GM12892 (cell line): ENCODE measurements at places on chromosomes 5 and 9.

- no peak for DNase-seq
Measured at GRCh38 chr9:121548666-121549065, 49.0 kb upstream of the GGTA1 start.

GRCh38 chr9:785997-786396 lies 55.5 kb upstream of the DMRT1 start:
- DNase-seq: no peak

DNA sequence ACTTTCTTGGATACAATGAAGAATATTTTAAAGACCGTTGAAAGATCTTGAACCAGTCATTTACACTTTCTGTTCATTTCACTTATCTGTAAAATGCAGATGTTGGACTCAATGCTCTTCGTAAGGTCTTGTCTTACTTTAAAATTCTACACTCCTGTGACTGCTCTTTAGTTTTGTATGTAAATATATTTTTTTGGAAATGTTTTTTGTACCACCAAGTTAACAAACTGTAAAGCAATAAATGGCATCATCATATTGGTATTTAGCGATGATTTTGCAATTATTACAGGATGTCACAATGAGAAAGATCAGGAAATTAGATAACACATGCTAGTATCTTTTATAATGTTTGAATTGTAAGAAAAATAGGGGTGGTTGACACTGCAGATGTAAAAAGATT lies 80.8 kb upstream of the GNAQ start:
- no peak for DNase-seq

DNA sequence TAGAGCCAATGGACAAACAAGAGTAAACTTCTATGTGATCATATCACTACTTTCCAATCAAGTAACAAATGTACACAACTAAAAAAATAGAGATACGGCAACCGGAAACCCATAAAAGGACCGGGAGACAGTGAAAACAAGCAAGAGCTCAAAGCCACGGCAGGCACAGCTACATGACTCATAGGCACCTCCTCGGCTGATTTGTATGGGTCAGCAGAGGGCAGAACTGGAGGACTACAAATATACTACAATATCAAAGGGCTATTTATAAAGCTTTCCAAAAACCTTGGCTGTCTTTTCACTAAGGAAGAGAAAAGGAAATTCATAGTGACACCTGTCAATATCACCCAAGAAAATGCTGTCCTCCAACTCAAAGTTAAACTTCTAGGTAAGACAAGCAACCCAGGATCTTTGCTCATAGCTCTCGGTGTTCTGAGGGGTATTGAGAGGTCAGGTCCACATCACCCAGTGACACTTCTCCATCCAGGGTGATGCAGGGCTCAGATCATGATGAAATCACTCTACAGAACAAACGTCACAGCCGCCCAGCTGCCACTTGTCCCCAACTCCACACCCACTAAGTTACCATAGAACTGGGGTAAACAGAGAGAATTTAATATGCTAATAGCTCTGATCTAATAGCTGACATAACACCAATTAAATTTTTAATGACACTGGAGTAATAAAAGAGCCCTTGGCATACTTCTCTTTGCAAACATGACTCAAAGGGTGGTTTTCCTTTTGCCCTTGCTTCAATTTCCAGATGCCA lies 41.3 kb downstream of the PFDN1 start:
- no peak for DNase-seq

DNA sequence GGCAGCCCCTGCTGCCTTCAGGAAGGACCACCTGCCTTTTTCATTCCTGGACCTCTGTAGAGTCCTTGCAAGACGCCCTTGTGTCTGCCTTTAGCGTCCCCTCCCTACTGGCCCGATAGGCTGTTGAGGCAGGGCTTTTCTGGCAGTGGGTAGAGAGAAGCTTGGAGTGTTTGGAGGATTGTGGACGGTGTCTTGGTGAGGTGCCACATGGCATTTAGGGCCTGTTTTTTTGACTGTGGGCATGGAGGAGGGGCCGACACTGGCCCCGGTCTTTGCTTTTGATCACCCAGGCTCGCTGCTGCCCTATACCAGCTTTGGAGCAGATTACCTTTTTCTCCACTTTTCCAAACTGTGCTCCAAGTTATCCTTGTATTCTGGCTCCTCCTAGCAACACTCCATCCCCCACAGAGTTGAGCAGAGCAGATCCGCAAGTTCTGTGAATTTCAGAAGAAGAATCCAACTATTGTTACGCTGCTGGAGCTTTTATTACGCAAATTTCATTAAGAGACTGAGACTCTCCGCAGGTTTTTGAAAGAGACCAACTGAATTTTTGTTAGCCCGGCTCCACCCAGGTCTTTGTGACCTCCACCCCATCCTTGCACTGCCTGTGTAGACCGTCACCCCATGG lies 34.8 kb upstream of the PRDM12 start:
- DNase-seq: no peak

- DNase-seq: no peak
Measured at GRCh38 chr9:22143799-22144625, 134.9 kb upstream of the CDKN2B start.

- DNase-seq: no peak
Measured at GRCh38 chr5:24381861-24382489, 262.8 kb downstream of the CDH10 start.

DNA sequence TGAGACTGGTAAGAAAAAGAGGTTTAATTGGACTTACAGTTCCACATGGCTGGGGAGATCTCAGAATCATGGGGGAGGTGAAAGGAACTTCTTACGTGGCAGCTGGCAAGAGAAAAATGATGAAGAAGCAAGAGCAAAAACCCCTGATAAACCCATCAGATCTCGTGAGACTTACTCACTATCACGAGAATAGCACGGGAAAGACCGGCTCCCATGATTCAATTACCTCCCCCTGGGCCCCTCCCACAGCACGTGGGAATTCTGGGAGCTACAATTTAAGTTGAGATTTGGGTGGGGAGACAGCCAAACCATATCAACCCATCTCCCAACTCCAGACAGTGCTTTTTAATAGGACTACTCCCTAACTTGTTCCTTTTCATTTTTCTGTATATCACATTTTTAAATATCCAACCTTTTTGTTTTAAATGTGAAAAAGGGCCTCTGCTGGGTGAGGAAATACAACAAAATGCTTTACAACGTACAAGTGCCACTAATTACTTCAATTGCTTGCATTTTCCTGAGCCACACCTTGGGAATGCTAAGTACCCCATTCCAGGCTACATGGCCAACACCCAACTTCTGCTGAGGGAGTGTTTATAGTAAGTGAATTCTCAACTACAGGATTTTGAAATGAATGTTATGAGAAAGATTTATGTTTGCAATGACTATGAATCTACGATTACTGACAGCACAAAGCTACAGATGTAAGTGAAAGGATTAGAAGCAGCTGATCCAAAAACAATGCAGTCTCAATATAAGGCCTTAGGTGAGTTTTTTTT lies 294.1 kb upstream of the CD180 start:
- no peak for DNase-seq

- DNase-seq: peak; percentile 2
Measured at GRCh38 chr9:73081979-73082657, 69.5 kb upstream of the ANXA1 start.

DNA sequence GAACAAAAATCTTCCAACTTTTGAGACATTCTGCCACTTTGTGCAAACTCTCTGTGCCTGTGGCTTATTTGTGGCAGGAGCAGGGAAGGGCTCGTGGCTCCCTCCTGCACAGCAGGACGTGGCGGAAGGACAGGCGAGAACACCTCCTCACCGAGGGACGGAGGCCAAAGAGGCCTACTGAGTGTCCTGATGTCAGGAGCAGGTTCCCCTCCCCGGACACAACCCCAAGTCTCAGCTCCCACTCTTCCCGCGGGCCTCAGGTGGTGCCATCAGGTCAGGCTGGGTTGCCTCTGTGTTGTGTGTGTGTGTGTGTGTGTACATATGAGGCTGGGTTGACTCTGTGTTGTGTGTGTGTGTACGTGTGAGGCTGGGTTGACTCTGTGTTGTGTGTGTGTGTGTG lies 136.8 kb upstream of the LPCAT1 start:
- no peak for DNase-seq

DNA sequence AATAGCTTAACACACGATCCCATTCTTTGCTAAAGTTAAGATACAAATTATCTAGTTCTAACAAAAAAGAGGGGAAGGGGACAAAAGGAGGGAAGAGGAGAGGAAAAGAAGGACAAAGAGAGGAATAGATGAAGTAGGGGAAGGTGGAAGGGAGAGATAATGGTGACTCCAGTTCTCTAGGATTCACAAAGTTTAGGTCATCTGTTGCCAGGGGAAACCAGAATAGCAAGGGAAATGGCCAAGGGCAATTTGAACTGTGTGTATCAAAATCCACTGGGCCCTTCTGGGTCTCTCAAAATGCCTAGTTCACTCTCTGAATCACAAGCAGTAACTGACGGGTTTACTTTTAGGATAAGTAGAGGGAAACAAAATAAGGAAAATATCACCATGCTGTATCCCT lies 7.6 kb downstream of the SLC24A2 start:
- DNase-seq: no peak

DNA sequence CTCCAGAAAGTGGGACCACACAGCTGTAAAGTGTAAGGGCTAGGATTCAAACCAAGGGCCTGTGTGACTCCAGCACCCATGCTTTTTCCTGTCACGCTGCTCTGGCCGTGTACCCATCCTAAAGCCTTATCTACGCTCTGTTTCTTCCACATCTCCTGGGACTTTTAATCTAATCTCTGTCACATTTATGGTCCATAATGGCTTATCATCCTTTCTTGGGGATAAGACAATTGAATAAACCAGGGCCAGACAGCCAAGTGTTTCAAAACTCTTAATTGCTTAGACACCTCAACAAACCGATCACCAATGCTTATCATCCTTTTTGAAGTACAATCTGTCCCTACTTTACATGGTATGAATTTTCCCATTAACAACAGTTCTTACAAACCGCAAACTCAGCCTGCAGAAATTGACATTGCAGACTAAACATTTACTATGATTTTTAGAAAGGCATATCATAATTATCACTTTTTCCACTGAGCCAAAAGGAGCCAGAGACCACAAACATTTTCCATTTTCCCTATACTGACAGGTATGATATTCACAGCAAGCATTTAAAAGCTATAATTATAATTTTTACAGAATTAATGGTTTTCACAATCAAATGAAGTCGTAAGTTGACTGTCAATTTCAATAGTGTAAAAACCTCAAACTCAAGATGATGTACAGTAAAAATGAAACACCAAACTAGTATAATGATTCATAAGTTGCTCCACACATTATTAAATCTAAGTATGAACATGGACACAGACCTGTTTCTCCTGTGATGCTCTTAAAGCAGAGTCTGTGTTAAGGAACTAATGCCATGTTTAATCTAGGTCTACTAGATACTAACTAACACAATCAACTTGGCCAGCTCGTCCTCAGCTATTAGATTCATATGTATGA lies 99.5 kb downstream of the FBXW11 start:
- no peak for DNase-seq

- DNase-seq: no peak
Measured at GRCh38 chr5:60257596-60258271, 364.2 kb upstream of the PDE4D start.

DNA sequence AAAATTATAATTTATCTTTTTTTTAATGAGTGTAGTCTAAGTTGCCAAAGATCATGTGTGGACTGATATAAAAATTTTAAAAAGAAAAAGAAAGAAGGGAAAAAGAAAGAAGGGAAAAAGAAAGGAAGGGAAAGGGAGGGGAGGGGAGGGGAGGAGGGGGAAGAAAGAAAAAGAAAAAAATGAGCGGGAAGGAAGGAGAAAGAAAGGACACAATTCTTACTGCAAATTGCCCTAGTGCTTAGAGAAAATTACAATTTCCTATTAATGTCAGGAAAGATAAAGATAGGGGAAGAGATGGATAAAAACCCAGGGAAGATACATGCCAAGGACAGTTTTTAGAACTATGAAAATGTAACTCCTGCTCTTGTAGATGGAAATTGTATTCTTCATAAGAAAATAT lies 789.7 kb upstream of the GRAMD2B start:
- no peak for DNase-seq

DNA sequence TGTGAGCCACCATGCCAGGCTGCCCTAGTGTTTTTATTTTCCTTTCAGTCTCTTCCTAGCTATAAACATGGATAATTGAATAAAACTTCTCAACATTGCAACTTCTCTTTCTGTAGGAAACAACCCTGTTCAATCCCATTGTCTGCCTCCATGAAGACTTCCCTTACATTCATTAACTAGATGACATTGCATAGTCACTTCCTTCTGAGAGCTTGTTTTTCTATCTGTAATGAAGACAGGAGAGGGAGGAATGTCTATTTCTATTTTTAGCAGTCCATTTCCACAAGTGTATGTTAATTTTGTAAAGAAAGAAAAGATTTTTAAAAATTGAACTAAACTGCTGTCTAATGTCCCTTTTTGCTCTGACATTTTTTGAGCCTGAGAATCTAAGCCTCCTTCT lies 55.6 kb upstream of the MELK start:
- DNase-seq: no peak

DNA sequence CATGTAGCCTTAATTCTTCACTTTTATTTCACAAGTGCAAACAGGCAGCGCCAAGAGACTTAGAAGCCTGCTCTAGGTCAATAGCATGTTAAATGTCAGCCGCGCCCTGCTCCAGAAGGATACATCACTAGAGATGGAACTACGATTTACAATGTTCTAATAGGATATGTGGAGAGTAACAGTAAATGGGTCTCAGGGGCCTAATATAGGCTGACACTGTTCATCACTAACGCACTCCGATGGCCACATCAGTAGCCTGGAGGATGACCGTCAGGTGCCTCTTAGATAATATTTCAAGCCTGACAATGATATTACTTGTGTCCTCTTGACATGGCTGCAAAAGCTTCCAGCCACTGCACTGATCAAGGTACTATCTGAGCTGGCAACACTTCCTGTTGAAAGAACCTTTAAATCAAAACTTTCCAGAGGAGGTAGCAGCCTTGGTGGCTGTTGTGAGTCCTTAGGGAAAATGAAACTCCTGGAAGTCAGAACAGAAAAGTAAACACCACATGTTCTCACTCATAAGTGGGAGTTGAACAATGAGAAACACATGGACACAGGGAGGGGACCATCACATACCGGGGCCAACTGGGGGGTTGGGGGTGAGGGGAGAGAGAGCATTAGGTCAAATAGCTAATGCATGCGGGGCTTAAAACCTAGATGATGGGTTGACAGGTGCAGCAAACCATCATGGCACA lies 35.0 kb downstream of the PTTG1 start:
- no peak for DNase-seq

DNA sequence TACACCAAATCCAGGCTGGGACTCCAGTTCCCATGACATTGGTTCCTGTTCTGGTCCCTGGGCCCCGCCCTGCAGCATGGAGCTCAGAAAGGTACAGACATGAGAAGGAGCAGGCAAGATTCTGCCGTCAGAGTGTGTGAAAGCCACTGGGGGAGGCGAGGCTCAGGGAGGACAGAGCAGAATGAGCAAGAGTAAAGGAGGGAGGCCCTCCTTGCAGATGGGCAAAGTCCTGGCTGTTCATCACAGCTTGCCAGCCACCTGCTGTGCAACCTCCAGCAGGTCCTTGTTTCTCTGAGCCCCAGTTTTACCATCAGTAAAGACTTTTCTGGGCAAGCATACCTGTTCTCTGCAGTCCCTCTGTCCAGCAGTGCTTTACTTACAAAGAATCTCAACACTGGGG lies 73.3 kb downstream of the HRH2 start:
- DNase-seq: no peak
